Aorta (tissue), 5 donors: ENCODE measurements at places on chromosomes 2 and 18.

- H3K27me3 ChIP-seq, result no peaks in the 10 kb centered on the region
- DNase-seq, result no peak
- H3K4me3 ChIP-seq, result no peak overlapping the region
Measured at GRCh38 chr2:218329027-218329825, 27.4 kb upstream of the CATIP start.

GRCh38 chr2:71166812-71167211 is 36.4 kb downstream of the MPHOSPH10 start:
- no peaks in the 10 kb centered on the region for H3K27me3 ChIP-seq
- no peak overlapping the region for H3K4me3 ChIP-seq
- no peak for DNase-seq
- no peaks in the 10 kb centered on the region for H3K36me3 ChIP-seq

- no peaks in the 10 kb centered on the region for H3K27me3 ChIP-seq
- peak; percentile 14 for DNase-seq
- H3K4me3 ChIP-seq, result no peak overlapping the region
- no peaks in the 10 kb centered on the region for H3K36me3 ChIP-seq
- H3K4me1 ChIP-seq, result peaks cover 3% of the 10 kb centered on the region
Measured at GRCh38 chr2:20603791-20604190, 47.1 kb downstream of the HS1BP3 start.

GRCh38 chr2:39867268-39867667 is 88.2 kb upstream of the THUMPD2 start:
- H3K36me3 ChIP-seq, result no peaks in the 10 kb centered on the region

DNA sequence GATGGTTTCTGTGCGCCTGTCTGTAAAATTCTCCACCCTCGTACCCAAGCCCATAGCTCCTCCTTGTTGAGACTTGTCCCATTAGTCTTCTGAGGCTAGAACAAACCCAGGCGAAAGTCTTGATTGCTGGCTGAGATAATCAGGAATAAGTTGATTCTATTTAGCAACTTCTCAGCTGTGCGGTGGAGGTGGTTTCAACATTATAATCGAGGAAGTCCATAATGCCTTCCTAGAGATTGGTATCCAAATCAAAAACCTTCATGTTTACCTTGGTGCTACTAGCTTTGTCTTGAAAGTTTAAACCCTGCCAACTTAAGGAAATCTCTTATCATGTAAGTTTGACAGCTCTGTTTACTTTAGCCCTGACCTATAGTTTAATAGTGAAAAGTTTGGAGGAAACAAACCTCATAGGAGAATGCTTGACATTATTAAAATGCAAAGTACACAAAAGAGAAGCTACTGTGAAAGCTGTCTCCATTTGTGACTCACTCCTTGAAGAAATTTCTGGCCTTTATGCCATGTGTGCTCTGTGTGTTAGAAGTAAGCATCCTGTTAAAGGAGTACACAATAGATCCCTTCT is 36.6 kb upstream of the DSC1 start:
- DNase-seq, result no peak
- no peak overlapping the region for H3K4me3 ChIP-seq
- no peaks in the 10 kb centered on the region for H3K27me3 ChIP-seq
- no peaks in the 10 kb centered on the region for H3K36me3 ChIP-seq
- no peak overlapping the region for H3K27ac ChIP-seq
- no peaks in the 10 kb centered on the region for H3K4me1 ChIP-seq

DNA sequence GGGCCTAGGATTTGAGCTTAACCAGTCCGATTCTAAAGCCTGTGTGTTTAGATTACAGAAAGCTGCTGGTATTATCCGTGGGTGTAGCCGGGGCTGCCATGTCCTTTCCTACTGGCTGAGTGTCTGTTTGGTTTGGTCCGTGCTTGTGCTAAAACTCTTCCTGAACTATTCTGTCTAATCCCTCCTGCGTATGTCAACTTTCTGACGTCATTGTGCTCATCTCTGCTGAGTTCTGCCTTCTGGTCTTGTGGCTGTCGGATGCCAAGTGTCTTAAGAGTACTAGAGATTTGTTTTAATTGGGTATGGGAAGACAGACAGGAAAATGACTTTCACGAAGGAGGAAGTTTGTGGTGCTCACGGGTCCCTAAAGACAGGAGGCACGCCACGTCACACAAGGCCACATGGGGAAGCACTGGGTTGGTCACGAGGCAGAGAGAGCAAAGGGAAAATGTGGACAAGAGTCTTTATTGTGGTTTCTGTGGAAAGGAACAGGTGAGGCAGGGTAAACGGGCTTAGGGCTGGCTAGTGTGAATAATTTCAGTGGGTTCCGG is 31.8 kb upstream of the NTSR2 start:
- H3K27me3 ChIP-seq, result no peaks in the 10 kb centered on the region
- peak; percentile 62 for DNase-seq
- no peaks in the 10 kb centered on the region for H3K36me3 ChIP-seq
- peaks cover 5% of the 10 kb centered on the region for H3K4me1 ChIP-seq

GRCh38 chr2:164954186-164954585 is 1.1 kb downstream of the SLC38A11 start:
- no peaks in the 10 kb centered on the region for H3K36me3 ChIP-seq
- no peaks in the 10 kb centered on the region for H3K4me1 ChIP-seq
- no peak overlapping the region for H3K27ac ChIP-seq
- no peaks in the 10 kb centered on the region for H3K27me3 ChIP-seq
- DNase-seq, result no peak

- no peak for DNase-seq
- no peaks in the 10 kb centered on the region for H3K36me3 ChIP-seq
- H3K4me1 ChIP-seq, result peaks cover 6% of the 10 kb centered on the region
- H3K27ac ChIP-seq, result no peak overlapping the region
- peak overlapping the region; percentile 83 for H3K4me3 ChIP-seq
- H3K27me3 ChIP-seq, result no peaks in the 10 kb centered on the region
Measured at GRCh38 chr18:10525371-10525691, 496 bp upstream of the NAPG start.

DNA sequence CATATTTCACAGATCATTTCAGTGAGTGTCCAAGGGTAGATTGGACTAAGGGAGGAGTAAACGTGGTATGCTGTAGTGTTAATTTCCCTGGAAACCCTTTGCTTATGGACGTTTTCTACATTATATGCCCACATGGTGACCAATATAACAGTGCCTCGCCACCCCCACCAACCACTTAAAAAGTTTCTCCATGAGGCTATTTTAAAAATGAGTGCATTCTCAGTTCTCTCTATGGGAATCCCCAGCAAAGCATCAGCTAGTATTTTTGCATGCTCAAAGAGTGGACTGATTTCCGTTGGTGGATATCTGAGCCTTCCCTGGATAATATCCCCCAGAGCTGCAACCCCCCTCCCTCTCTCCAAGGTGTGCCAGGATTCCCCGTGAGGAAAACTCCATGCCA is 73.2 kb downstream of the TGFA start:
- no peak overlapping the region for H3K27ac ChIP-seq
- DNase-seq, result no peak
- no peaks in the 10 kb centered on the region for H3K36me3 ChIP-seq

DNA sequence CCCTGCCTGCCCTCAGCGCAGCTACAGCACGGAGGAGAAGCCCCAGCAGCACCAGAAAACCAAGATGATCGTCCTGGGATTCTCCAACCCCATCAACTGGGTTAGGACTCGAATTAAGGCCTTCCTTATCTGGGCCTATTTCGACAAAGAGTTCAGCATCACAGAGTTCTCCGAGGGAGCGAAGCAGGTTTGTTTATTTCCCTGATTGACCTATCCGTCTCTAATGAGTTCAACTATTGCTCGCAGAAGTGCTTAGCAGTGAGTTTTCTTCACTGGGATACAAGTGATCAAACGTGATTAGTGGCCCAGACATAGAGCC is 639 bp downstream of the MAIP1 start:
- no peaks in the 10 kb centered on the region for H3K4me1 ChIP-seq
- H3K27me3 ChIP-seq, result no peaks in the 10 kb centered on the region
- peak overlapping the region; percentile 68 for H3K27ac ChIP-seq
- no peak for DNase-seq
- H3K4me3 ChIP-seq, result peak overlapping the region; percentile 66
- no peaks in the 10 kb centered on the region for H3K36me3 ChIP-seq

- H3K4me1 ChIP-seq, result no peaks in the 10 kb centered on the region
- H3K27me3 ChIP-seq, result no peaks in the 10 kb centered on the region
- H3K4me3 ChIP-seq, result no peak overlapping the region
- no peak overlapping the region for H3K27ac ChIP-seq
Measured at GRCh38 chr2:104049438-104049837, 804.5 kb upstream of the POU3F3 start.
